ENCODE measurements at places on chromosomes 11 and 22.

DNA sequence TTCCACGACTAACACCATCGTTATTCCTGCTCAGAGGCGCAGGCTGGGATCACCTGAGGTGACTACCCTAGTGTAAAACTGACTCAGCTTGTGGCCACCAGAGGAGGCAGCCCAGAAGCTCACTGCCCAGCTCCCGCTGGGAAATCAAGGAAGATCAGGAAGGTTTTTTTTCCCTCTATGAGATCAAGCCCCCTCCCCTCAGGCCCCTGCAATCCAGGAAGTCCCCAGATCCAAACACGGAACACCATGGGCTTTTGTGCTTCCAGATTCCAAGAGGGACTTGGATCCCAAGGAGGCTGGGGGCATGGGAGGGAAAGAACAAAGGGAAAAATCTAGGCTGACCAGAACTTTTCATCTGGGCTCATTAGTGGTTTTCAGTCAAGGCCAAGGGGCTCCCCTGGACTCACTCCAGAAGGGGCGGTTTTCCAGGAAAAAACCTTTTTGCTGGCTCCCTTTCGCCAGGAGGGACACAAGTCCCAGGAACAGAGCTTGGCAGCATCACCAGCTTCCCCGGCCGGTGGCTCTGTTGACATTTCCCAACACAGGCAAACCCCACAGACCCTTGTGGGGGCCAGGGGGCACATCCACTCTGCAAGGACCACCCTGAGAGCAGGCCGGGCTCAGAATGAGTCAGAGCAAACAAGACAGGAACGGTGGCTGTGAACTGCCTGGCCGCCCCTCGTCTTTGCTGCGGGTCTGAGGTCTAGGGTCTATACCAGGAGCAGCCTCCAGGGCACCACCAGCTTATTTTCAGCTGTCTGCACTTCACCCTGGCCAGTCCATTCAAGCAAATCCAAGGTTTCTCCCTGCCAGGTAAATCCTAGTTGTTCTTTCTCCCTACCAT lies 36.8 kb downstream of the MYH9 start:
- no peak for DNase-seq

- DNase-seq = no peak
Observed at GRCh38 chr11:69208190-69209037, 52.7 kb downstream of the SMIM38 start.

DNA sequence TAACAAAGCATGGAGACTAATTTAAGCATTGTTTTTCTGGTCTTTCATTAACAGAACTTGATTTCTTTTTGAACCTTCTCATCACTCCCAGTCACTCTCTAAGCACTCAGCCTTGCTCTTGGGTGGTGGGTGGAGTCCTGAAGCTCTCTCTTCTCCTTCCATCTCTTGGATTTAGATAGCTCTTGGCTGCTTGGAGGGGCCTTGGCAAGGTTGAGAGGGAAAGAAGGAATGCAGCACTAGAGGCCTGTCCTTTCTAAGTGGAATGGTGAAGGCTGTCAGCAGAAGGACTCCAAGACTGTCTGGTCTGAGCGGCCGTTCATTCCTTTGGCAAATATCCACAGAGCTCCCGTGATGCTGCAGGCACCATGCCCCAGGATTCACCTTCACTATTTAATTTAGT lies 168.6 kb upstream of the E2F8 start:
- no peak for DNase-seq

GRCh38 chr11:134030853-134031252 lies 38.0 kb upstream of the JAM3 start:
- no peak for DNase-seq

DNA sequence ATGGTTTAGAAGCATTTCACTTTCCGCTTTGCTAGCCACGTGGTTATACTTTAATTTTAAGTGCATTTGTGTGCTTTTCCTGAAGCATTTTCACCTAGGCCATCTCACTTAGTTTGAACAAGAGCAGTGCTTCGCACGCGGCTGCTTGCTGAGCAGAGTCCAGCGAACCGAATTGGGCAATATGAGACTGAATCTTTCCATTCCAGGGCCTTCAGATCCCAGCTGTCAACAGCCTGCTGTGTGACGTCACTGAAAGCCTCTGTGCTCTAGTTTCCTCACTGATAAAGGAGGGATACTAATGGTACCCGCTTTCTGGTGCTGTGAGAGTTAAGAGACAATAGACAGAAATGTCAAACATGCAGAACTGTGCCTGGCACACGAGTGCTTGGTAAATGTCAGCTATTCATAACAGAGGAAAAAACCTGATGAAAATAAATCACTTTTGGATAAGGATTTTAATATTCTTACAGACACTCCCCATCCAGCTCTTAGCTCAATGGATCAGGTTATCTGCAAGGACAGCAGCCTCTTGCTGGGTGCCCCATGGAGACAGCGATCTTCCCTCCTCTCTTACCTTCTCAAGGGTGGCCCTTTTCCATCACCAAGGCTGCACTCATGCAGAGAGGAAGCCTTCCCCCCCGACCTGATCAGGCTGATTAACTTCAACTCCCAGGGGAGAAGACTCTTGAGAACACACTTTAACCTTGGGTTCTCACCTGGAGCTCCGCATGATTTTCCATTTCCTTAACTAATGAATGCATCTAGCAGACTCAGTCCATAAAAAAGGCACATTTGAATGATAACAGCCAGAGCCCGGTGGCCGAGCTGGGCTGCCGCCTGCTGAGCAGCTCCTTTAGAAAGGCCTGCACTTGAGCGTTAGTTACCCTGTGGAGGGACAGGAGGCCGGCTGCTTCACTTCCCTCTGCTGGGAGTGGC lies 3.5 kb upstream of the GLB1L3 start:
- DNase-seq = no peak

DNA sequence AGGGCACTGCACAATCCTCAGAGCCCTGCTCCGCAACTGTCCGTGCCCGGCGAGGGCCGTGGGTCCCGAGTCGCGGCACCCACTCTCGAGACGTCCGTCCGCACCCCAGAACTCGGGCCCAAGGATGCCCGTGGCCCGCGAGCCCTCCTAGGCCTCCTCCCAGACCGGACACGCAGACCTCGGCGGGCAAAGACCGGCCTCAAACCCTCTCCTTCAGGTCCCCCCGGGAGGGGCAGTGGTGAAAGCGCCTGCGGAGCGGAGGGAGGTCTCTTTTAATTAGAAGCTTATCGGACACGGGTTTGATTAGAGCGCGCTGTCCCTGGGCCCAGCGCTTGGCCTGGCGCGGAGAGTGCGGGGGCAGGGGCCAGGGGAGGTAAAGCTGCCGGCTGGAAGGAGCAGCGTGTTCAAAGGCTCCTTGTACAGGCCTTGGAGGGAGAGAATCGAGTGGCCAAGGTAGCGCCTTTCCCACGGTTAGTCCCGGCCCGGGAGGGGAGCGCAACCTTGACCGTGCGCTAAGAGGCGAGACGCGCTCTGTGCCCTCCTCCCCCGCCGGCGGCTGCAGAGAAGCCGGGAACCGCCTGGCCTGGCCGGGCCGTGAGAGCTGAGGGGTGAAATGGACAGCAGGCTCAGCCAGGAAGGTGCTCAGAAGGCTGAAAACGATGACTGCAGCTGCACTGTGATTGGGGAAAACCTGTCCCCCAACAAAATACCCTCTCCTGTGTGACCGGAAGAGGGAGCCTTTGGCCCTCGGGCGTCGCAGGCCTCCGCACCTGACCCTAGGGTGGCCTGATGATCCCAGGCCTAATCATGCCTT lies 4.6 kb downstream of the WT1 start:
- no peak for DNase-seq

GRCh38 chr22:33034753-33035152 lies 23.4 kb downstream of the SYN3 start:
- DNase-seq = no peak

DNA sequence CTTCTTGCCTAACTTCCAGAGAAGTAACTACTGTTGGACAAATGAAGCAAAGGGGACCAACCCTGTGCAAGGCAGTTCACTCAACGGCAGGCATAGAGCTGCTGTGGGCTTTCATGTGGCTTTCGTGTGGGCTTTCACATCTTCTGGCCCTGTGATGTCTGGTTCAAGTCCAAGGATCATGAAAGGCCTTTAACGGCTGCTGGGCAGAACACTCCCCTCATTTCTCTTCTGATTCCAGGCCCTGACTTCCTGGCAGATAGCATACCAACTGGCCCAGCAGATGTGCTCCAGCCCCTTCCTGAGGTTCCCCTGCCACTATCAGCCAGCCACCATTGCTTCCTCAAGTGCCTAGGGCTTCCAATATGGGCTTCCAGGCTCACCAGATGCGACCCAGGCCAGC lies 28.7 kb upstream of the CTR9 start:
- DNase-seq = no peak

GRCh38 chr11:32426819-32427615 lies 8.3 kb downstream of the WT1 start:
- DNase-seq = no peak

DNA sequence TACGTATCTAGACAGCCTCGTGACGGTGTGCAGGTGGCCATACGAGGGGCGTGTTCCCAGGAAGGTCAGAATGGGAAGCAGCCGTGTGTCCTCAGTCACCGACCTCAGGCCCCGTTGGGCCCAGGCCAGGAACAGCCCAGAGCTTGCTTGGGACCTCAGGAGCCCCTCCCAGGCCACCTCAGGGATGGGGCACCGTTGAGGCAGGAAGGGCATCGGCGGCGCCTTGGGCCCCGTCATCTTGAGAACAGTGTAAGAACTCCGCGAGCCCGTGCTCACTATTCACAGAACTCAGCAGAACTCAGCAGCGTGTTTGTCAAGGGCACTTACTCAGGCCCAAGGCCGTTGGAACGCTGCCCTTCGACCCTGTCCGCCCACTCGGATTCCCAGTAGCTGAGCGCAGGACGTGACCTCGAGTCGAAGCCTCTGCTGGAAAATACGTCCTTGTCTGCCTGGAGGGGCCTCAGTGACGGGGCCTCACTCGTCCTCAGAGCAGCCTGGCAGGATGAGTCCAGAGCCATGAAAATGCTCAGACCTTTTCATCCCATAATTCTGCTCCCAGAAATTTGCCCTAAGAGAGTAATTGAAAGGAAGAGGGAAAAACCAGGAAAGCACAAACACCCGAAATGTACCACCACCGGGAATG lies 1134.8 kb downstream of the BRD1 start:
- DNase-seq = no peak

DNA sequence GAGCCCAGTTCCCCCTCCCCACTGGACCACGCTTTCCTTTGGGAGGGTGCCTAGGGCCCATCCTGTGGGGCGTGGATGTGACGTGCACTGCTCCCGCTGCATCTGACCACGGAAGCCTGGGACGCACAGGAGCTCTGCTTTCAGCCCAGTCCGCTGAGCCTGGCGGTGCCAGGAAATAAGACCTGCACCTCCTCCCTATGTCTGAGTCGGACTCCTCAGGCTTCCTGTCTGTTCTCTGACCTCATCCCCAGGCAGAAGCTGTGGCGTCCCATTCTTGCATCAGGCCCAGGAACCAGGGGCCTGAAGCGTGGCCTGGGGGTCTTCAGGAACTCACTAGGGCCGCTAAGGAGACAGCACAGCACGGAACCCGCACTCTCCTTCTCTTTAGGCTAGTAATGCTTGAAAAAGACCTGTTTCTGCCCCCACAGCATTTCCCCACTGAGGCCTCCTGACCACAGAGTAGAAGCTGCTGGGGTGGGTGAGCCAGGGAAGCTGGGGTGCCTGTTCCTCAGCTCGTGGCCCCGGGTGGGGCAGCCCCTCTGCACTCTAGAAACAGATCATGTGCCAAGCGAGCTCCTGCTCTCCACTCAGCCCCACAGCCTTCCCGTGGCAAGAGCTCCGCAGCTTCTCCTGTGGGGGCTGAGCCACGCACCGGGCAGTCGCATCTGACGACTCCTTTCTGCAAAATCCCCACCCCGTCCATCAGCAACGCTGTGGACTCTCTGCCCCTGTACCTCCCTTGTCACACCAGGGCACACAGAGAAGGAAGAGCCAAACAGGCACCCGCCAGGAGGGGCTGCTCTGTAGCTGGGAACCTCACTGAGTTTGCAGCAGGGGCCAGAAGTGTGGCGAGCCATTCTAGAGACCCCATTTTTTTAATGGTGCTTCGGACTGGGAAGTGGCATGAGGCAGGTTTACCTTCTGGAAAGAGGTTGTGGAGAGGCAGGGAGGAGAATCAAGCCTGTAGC lies 22.6 kb downstream of the MOV10L1 start:
- no peak for DNase-seq

Data from stimulated activated CD8-positive, alpha-beta memory T cell treated with anti-CD3 and anti-CD28 coated beads, Interleukin-4, amount 100 ng/mL, for 4 hours (primary cell).